ENCODE measurements at places on chromosomes 1 and 21. TPM values are rescaled to one million over a fixed set of nuclear protein-coding genes. Genes with fewer than 3 reads are reported as not detected.

Gene GBP7
- total RNA-seq: not detected

DNA sequence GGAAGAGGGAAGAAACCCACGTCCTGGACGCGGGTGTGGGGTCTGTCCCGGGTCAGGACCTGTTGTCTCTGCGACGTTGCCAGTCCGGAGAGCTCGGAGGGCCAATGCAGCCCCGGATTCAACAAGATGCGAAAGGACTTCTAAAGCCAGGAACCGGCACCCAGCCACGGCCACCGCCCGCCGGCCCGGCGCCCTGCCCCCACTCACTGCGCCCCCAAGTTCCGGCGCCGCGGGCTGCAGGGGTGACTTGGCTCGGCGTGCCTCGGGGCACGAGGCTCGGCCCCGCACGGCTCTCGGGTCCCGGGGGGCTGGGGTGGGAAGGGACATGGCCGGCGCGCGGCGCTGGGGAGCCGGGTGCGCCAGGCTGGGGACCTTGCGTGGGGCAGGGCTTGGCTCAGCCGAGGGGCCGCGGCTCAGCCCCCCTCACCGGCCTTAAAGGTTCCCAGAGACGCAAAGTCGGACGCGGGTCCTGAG is 51.8 kb upstream of the H6PD start:
- peaks cover 26% of the 10 kb centered on the region for H3K27me3 ChIP-seq
- peaks cover 11% of the 10 kb centered on the region for H3K4me1 ChIP-seq
- no peak overlapping the region for H3K27ac ChIP-seq
- no peak for DNase-seq
- peak overlapping the region; percentile 83 for H3K4me3 ChIP-seq

Gene PBXIP1
- 69.1 TPM for total RNA-seq

Gene PLA2G2A
- total RNA-seq: 2.4 TPM

Gene LEMD1
- 15.2 TPM for total RNA-seq

GRCh38 chr1:17045634-17046333 is 8.0 kb downstream of the SDHB start:
- H3K27ac ChIP-seq: peak overlapping the region; percentile 83
- no peak overlapping the region for H3K4me3 ChIP-seq
- H3K27me3 ChIP-seq: no peaks in the 10 kb centered on the region
- peaks cover 10% of the 10 kb centered on the region for H3K36me3 ChIP-seq

- H3K36me3 ChIP-seq: peaks cover 28% of the 10 kb centered on the region
- DNase-seq: no peak
- H3K27me3 ChIP-seq: no peaks in the 10 kb centered on the region
- H3K27ac ChIP-seq: no peak overlapping the region
Observed at GRCh38 chr21:31992391-31992790, 119.6 kb downstream of the HUNK start.

Gene GUCA2B
- 1.3 TPM for total RNA-seq

- DNase-seq: no peak
- peaks cover 42% of the 10 kb centered on the region for H3K27me3 ChIP-seq
- no peak overlapping the region for H3K27ac ChIP-seq
- peaks cover 2% of the 10 kb centered on the region for H3K36me3 ChIP-seq
Observed at GRCh38 chr1:65524931-65525265, 104.4 kb downstream of the LEPR start.

Gene MROH7
- total RNA-seq: 0.29 TPM

Gene S1PR1
- total RNA-seq: 1.1 TPM

GRCh38 chr21:42855171-42855936 is 24.0 kb downstream of the WDR4 start:
- no peaks in the 10 kb centered on the region for H3K4me1 ChIP-seq
- no peaks in the 10 kb centered on the region for H3K27me3 ChIP-seq
- peaks cover 19% of the 10 kb centered on the region for H3K36me3 ChIP-seq

DNA sequence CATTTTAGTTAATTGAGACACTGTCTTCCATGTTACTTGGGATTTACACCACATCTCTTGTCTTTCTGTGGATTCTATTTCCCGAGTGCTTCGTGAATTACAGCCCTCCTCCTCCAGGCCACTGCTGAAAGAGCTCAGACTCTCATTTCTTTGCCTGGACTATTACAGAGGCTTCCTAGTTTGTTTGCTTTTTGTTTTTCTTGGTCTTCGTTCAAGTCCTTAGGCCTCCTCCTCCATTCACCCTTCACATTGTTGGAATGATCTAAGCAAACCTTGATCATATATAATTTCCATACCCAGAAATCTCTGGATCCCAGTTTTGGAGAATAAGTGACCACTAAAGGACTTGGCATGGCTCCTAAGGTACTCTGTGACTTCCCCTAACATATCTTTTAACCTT is 94.1 kb downstream of the CNIH3 start:
- peaks cover 12% of the 10 kb centered on the region for H3K27me3 ChIP-seq
- peaks cover 9% of the 10 kb centered on the region for H3K4me1 ChIP-seq
- no peak for DNase-seq

- peaks cover 40% of the 10 kb centered on the region for H3K27me3 ChIP-seq
- DNase-seq: no peak
- peaks cover 2% of the 10 kb centered on the region for H3K36me3 ChIP-seq
- no peak overlapping the region for H3K27ac ChIP-seq
- peaks cover 4% of the 10 kb centered on the region for H3K4me1 ChIP-seq
Observed at GRCh38 chr1:22969304-22969709, 3.4 kb downstream of the LACTBL1 start.

- no peak overlapping the region for H3K27ac ChIP-seq
- DNase-seq: no peak
- peaks cover 4% of the 10 kb centered on the region for H3K27me3 ChIP-seq
- H3K4me3 ChIP-seq: no peak overlapping the region
- H3K4me1 ChIP-seq: no peaks in the 10 kb centered on the region
Observed at GRCh38 chr1:208756339-208756981, 512.3 kb upstream of the PLXNA2 start.

- peaks cover 4% of the 10 kb centered on the region for H3K4me1 ChIP-seq
- DNase-seq: no peak
- no peaks in the 10 kb centered on the region for H3K36me3 ChIP-seq
Observed at GRCh38 chr1:99397029-99397428, 132.7 kb downstream of the PLPPR4 start.

- no peak overlapping the region for H3K4me3 ChIP-seq
- no peak for DNase-seq
- peaks cover 80% of the 10 kb centered on the region for H3K27me3 ChIP-seq
- no peak overlapping the region for H3K27ac ChIP-seq
Observed at GRCh38 chr1:50982611-50983010, 12.6 kb downstream of the CDKN2C start.

Gene FCRLB
- total RNA-seq: 0.14 TPM

DNA sequence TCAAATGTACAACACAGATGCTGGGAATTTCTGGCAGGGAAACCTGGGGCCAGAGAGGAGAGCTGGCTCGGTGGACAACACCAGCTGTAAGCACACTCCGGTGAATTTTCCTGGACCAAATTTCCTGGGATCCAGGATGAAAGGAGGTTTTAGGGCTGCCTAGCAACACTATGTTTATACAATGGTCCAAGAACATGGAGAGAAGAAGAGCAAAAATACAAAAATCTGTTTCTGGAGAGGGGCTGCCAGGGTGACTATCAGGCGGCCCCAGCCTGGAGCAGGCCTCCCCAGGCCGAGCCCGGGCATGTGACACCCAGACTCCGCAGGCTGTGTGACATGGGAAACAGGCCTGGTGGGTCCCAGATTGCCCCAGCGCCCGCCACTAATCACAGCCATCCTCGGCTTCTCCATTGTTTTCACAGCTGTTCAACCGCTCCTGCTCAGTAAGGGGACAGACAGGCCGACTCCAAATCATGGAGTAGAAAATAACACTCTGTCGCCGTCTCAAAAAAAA is 336.0 kb upstream of the NFIA start:
- H3K27me3 ChIP-seq: no peaks in the 10 kb centered on the region
- no peak for DNase-seq
- H3K4me3 ChIP-seq: no peak overlapping the region
- no peak overlapping the region for H3K27ac ChIP-seq
- no peaks in the 10 kb centered on the region for H3K36me3 ChIP-seq

- H3K27ac ChIP-seq: peak overlapping the region; percentile 100
- peak; percentile 93 for DNase-seq
- peaks cover 67% of the 10 kb centered on the region for H3K4me1 ChIP-seq
- no peaks in the 10 kb centered on the region for H3K36me3 ChIP-seq
Observed at GRCh38 chr1:154183046-154183915, 8.6 kb downstream of the TPM3 start.

DNA sequence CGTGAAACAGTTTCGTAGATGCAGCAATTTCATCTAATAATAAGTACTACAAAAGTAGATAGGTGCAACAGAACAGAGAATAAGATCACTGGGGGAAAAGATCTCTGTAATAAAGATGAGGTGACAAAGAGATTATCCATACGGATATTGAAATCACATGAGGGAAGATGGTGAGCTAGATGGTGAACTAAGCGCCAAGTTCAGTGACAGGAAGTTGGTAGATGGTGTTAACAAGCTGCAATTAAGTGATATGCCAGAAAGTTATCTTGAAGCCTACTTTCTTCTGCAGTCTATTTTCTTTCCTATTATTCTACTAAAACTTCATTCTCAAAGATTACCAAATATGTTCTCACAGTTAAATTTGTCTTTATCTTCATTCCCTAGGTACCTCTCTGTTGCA is 7.1 kb downstream of the LRIF1 start:
- no peaks in the 10 kb centered on the region for H3K27me3 ChIP-seq
- H3K27ac ChIP-seq: no peak overlapping the region
- H3K4me3 ChIP-seq: no peak overlapping the region
- DNase-seq: no peak
- H3K36me3 ChIP-seq: peaks cover 21% of the 10 kb centered on the region

DNA sequence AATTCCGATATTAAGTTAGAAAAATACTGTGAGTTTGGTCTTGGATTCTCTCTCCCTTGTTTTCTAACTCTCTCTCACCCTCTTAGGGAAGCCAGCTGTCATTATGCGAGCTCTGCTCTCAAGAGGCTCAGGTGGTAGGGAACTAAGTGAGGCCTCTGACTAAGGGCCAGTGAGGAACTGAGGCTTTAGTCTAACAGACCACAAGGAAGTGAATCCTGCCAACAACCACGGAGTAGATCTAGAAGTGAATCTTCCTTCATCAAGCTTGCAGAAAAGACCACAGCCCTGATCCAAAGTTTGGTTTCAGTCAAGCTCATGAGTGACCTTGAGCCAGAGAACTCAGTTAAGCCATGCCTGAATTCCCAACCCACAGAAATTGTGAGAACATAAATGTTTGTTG is 180.1 kb upstream of the PRMT6 start:
- H3K36me3 ChIP-seq: no peaks in the 10 kb centered on the region
- no peak for DNase-seq
- H3K27ac ChIP-seq: no peak overlapping the region
- no peaks in the 10 kb centered on the region for H3K4me1 ChIP-seq
- no peaks in the 10 kb centered on the region for H3K27me3 ChIP-seq

DNA sequence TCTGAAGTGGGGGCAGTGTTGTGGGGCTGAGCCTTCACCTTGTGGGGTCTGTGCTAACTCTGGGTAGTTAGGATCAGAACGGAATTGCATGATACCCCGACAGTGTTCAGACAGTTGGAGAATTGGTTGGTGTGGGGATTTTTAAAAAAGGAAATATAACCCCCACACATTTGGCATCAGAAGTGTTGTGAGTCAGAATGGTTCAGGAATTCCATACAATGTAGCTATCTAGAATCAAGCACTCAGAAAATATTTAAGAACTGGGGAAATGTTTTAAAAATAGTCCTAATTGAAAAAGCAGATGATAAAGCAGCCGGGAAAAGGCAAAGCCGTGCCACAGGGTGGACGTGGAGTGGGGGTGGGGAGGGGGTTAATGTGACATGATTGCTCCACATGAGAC is 6.5 kb upstream of the S100A7 start:
- H3K4me3 ChIP-seq: no peak overlapping the region
- no peak overlapping the region for H3K27ac ChIP-seq
- no peaks in the 10 kb centered on the region for H3K4me1 ChIP-seq
- no peaks in the 10 kb centered on the region for H3K36me3 ChIP-seq
- DNase-seq: no peak
- H3K27me3 ChIP-seq: peaks cover 42% of the 10 kb centered on the region

- no peaks in the 10 kb centered on the region for H3K27me3 ChIP-seq
- no peak overlapping the region for H3K4me3 ChIP-seq
Observed at GRCh38 chr21:26385721-26386120, 187.4 kb downstream of the CYYR1 start.

Gene RGS13
- total RNA-seq: not detected

GRCh38 chr1:167344112-167344511 is 123.4 kb downstream of the POU2F1 start:
- no peak overlapping the region for H3K4me3 ChIP-seq
- H3K27me3 ChIP-seq: no peaks in the 10 kb centered on the region
- no peaks in the 10 kb centered on the region for H3K4me1 ChIP-seq
- H3K27ac ChIP-seq: no peak overlapping the region
- DNase-seq: no peak

Gene YARS1
- 110 TPM for total RNA-seq

Gene RAB42
- 2.1 TPM for total RNA-seq

Gene ITLN2
- total RNA-seq: 1.8 TPM

DNA sequence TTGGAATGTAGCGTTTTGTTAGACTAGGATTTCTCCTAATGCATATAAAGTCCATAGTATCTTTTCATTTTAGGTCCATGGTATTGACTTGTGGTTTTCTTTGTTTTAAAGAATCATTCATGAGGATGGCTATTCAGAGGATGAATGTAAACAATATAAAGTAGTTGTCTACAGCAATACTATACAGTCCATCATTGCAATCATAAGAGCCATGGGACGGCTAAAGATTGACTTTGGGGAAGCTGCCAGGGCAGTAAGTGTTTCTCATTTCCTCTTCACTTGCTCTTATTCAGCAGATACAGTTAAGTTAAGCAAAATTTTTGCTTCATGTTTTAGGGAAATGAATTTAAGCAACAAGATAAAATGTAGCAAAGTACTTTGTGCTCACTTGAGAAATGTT is 25.4 kb downstream of the GNAI3 start:
- peaks cover 13% of the 10 kb centered on the region for H3K36me3 ChIP-seq
- H3K27me3 ChIP-seq: no peaks in the 10 kb centered on the region
- H3K27ac ChIP-seq: no peak overlapping the region
- H3K4me1 ChIP-seq: no peaks in the 10 kb centered on the region
- H3K4me3 ChIP-seq: no peak overlapping the region

Gene MX2
- total RNA-seq: 0.69 TPM

- no peaks in the 10 kb centered on the region for H3K36me3 ChIP-seq
- DNase-seq: no peak
- H3K4me3 ChIP-seq: no peak overlapping the region
- H3K27me3 ChIP-seq: peaks cover 2% of the 10 kb centered on the region
- H3K4me1 ChIP-seq: no peaks in the 10 kb centered on the region
Observed at GRCh38 chr1:55539652-55540512, 324.7 kb upstream of the USP24 start.

- no peaks in the 10 kb centered on the region for H3K36me3 ChIP-seq
- H3K27me3 ChIP-seq: peaks cover 69% of the 10 kb centered on the region
- H3K4me3 ChIP-seq: no peak overlapping the region
- DNase-seq: no peak
- H3K4me1 ChIP-seq: no peaks in the 10 kb centered on the region
Observed at GRCh38 chr1:110765640-110766335, 91.0 kb upstream of the KCNA3 start.
